ENCODE measurements at places on chromosomes 2 and 18.

GRCh38 chr2:156434461-156435291 lies 1.5 kb upstream of the GPD2 start:
- DNase-seq: no peak

DNA sequence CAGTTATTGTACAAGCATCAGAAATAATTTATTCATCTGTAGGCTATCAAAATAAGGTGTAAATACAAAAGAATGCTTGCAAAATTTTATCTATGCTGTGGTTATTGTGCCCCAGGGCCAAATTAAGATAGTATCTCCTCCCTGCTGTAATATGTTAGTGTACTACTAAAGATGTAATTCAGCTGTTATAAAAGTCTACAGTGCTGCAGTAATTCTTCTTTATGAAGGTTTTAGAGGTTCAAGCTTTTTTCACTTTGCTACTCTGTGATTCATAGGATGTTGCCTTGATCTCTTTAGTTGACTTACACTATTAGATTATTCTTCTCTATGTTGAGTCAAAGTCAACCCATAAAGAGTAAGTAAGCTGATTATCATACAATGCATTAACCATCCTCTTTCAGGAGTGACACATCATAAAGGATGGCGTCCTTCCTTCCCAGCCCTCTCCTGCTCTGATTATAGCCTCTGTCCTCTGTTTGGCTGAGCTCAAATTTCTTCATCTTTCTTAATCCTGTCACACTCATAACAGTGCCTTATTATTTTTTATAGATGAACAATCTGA lies 29.3 kb upstream of the DYNAP start:
- no peak for DNase-seq

GRCh38 chr2:55049821-55050099 lies 491 bp downstream of the RTN4 start:
- no peak for DNase-seq

DNA sequence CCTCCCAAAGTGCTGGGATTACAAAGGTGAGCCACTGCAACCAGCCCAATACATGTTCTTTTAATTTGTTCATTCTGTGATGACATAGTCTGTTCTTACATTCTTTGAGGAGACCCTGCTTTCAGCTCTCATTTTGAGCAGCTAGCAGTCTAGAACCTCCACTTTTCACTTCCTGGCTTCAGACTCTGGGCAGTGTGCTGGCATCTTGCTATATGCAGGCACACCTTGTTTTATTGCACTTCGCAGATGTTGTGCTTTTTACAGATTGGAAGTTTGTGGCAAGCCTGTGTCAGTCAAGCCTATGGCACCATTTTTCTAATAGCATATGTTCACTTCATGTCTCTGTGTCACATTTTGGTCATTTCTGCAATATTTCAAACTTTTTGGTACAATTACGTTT lies 72.4 kb downstream of the PRKCE start:
- no peak for DNase-seq

DNA sequence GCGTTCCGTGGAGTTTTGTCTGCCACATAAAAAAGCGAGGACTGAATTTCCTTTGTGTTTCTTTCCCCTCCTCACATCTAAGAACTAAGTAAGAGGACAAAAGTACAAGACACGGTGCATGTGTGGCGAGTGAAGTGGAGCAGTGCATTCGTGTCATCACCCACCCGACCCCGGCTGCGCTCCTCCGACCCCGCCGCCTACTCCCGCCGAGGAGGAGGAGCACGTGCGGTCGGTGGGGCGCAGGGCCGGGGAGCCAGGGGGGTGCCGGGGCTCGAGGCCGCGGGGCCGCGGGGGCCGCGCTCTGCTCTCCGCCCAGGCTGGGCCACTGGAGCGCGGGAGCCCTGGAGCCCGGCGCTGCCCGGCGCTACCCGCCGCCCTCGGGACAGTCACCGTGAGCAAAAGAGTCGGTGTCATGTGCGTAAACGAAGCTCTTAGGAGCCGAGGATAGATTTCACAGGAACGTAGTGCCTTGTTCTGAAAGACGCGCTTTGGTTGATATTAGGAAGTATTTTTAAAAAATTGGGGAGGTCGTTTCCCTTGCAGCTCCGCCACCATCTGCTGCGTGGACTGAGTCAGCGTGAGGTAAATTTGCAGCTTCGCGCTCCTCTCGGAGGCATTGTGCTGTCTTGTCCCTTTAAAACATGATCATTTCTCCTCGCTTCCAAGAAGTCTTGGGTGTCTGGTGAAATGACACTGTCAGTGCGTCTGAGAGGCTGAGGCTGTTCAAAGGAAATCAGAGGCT lies 11.0 kb downstream of the TBR1 start:
- DNase-seq: no peak

Data from T-helper 1 cell (primary cell).